ENCODE measurements at places on chromosomes 1 and 21.

- DNase-seq: no peak
These were observed 43.1 kb downstream of the DUSP10 start for GRCh38 chr1:221698579-221699349.

DNA sequence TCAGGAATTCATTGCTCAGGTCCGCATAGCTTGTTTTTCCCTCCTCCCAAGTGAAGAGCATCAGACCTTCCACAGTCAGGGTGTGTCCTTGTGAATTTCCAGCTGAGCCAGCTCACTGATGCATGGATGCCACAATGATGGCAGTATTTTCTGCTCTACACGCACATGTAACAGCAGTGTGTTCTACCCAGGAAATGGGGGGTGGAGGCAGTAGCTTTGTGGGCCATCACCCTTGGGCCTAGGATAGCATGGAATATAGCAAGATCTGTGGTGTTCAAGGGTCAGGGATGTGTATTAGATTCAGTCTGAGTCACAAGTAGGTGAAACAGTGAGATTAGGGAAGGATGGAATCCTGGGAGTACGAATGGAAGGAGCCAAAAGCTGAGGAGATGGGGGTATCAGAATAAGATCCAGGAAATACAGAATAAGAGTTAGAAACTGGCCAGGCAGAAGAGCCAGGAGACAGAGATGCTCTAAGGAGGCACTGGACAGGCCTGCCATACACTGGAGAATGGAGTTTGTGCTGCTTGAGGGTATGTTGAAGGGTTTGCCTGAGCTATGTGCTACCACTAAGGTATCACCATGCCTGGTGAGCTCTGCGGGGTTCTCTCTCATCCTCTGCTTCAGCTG lies 90.6 kb upstream of the CNIH3 start:
- DNase-seq: no peak

- no peak for DNase-seq
These were observed 20.5 kb downstream of the ELAPOR1 start for GRCh38 chr1:109134423-109134822.

- DNase-seq: no peak
These were observed 44.0 kb downstream of the URB1 start for GRCh38 chr21:32348604-32349332.
